ENCODE measurements at places on chromosomes 13 and 19.

DNA sequence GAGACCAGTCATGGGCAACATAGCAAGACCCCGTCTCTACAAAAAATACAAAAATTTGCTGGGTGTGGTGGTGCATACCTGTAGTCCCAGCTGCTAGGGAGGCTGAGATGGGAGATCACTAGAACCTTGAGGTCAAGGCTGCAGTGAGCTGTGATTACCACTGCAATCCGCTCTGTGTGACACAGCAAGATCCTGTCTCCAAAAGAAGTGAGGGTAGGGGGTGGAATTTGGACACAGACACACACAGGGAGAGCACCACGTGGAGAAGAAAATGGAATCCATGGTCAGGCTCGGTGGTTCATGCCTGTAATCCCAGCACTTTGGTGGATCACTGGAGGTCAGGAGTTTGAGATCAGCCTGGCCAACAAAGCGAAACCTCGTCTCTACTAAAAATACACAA, 8.7 kb downstream of the TNFSF9 start:
- DNase-seq, result no peak

DNA sequence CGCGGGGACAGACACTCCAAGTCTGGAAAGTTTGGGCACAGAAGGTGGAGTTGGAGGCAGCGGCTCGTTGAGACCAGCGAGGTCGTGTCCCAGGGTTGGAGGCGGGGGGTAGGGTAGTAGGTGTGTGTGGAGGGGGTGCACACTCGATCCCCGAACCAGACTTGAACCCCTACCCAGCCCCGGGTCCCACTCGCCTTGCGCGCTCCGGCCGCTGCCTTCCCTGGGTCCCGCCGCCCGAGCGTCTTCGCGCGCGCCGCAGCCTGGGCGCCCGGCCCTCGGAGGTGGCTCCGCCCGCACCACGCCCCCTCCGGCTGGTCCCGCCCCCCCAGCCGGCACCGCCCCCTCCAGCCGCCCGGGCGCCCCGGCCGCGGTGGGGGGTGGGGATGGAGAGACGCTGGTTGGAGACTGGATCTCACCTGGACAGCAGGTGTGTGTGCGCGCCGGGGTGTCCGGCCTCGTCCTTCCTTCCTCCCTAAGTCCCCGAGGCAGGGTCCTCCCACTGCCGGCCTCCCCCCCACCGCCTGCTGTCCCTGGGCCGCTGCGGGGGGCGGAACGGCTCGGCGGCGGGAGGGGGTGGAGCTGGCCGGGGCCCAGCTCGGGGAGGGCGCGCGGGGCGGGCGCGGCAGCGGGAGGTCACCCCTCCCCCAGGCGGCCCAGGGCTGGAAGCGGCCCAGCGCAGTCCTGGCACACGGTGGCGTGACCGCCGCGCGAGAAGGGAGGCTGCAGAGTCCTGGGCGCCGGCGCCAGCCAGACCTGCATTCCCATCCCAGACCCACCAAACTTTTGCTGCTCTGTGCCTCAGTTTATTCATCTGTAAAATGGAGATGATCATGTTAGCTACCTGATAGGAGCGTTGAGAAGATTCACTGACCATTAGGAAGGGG, at the start of gene KANK2:
KANK2 (minus strand) TSS at position 255 of the 884 bp plus-strand sequence. CDS start 3,034 bp downstream, outside the sequence.
- peak; percentile 29 for DNase-seq

GRCh38 chr19:30719189-30719998, 347.2 kb downstream of the ZNF536 start:
- DNase-seq, result no peak

GRCh38 chr13:99467764-99468163, 33.5 kb upstream of the TM9SF2 start:
- no peak for DNase-seq

GRCh38 chr19:16013851-16014840, 62.1 kb upstream of the TPM4 start:
- DNase-seq, result no peak

DNA sequence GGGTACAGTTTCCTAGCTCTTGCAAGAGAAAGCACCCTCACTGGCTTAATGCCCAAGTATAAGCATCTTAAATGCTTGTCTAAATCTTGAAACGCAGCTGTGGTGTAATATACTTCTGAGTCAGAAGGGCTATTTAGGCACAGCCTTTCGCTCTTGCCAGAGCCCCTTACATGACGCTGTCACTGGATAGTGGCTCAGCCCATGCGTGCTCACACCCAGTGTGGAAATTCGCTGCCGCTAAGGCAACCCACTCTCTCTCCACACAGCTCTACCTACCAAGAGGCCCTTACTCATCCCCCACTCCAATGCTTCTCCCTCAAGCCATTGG, 24.0 kb downstream of the UQCRFS1 start:
- no peak for DNase-seq

- no peak for DNase-seq
Measured at GRCh38 chr13:30340331-30341250, 33.2 kb upstream of the KATNAL1 start.

DNA sequence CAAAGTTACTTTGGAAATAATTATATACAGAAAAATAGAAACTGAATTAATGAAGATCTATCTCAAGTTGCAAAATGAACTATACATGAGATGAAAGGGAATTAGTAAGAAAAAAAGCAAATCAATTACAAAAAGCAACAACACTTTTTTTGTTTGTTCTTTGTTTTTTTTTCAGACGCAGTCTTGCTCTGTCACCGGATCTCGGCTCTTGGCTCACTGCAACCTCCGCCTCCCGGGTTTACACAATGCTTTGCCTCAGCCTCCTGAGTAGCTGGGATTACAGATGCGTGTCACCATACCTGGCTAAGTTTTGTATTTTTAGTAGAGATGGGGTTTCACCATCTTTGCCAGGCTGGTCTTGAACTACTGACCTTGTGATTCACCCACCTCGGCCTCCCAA, 2.2 kb downstream of the ZNF415 start:
- DNase-seq, result no peak

DNA sequence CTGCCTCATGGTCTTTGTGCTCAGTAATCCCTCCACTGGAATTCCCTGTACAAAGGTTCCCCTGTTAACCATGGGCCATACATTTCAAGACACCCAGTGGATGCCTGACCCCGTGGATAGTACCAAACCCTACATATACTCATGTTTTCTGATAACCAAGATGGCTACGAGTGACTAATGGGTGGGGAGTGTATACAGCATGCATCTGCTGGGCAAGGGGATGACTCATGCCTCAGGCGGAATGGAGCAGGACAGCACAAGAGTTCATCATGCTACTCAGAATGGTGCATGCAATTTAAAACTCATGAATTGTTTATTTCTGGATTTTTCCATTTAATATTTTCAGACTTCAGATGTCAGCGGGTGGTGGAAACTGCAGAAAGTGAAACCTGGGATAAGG, 13.3 kb upstream of the FGF9 start:
- DNase-seq, result no peak

- DNase-seq, result no peak
Measured at GRCh38 chr13:73516731-73517130, 457.9 kb downstream of the KLF5 start.

GRCh38 chr19:55703790-55704215, 28.8 kb downstream of the EPN1 start:
- peak; percentile 27 for DNase-seq

DNA sequence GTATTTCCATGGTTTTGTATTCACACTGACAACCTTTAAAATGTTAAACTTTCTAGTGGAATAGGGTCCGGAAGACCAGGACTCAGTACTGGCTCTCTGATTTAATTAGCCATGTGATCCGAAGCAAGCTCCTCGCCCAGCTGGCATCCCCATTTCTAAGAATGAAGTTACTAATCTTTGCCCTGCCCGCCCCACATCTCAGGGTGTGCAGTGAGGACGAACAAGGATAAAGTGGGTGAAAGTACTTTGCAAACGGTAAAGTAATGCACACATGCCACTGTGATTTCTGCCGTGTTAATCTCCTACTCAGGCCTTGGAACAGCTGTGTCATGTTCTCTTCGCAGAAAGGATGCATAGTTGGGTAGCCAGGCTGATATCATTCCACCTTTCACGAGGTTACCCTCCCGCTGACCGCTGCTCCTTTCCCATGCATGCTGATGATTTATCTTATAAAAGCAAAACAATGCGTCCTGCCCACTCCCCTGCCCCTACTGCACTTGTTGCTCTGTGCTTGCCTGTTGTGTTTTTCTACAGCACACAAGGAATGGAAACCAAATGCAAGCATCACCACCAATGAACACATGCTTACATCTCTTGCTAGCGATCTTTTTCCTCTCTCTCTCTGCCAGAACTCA, 539.0 kb downstream of the EFNB2 start:
- DNase-seq, result no peak

DNA sequence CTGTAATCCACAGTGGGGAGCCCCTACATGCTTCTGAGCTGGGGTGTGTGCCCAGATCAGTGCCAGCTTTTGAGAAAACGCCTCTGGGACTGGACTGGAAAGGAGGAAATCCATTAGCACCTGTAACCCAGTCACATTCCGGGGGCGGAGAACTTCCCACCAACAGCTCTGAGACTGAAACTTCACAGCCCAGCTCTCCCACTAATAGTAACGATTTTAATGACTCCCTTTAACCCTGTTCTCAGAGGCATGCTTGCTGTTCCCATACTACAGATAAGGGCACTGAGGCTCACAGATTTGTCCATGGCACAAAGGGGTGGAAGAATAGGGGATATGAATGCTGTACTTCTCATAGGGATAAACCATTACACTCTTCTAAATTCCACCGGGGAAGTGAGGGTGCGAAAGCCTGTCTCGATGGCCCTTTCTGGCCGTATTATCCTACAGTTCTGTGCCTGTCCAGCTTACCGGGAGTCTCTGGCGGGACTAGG, 851 bp downstream of the FBXO46 start:
- no peak for DNase-seq

DNA sequence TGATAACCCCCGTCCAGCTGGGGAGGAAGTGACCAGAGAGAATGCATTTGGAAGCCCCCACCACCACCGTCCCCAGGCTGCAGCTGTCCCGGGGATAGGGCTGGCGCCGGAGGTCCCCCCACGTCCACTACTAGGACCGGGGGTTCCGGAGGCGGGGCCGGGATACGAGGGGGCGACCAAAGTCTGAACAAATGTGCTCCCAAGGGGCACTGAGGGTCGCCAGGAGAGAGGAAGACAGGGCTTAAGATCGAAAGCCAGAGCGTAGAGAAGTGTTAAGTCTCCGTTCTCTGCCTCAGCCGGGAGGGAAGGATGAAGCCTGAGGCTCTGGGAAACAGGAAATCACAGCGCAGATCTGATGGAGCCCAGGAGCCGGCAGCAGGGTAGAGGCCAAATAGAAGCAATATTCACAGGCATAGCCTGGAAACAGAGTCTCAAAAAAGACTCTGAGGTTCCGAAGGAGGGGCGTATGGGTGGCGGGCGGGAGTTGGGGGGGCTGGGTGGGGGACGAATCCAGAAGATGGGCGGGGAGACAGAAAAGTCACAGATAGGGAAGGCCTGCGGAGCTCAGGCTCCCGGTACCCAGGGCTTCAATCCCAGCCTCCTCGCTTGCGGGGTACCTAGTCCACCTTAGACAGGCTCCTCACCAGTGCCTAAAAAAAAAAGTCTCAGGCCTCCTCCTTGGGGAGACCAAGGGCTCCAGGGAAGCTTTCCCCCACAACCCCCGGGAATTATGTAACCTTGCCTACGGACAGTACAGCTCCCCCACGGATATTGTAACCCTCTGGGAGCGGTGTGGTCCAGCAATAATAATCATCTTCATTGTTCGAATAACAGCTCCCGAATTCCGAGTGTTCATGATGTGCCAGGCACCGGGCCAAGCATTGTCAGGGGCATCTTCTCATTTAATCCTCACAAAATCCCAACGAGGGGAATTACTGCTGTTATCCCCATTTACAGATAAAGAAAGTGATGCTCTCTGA, 1.1 kb upstream of the ERF start:
- DNase-seq, result no peak

DNA sequence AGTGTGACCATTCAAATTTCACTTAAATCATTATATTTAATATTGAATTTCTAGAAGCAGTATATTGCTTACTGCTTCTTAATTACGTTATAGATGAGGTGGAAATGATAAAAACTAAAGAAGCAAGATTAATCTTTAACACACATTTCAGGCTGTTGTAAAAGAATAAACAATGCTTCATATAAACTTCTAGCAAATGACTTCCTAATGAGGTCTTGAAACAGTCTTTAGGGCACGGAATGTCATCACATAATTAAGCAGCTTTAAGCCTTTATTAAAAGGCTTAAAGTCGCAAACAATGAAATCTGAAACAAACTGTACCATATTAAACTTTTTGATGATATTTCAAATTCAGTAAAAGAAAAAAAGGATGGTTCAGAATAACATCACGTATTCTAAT, 1.9 kb downstream of the SLITRK6 start:
- DNase-seq, result no peak

DNA sequence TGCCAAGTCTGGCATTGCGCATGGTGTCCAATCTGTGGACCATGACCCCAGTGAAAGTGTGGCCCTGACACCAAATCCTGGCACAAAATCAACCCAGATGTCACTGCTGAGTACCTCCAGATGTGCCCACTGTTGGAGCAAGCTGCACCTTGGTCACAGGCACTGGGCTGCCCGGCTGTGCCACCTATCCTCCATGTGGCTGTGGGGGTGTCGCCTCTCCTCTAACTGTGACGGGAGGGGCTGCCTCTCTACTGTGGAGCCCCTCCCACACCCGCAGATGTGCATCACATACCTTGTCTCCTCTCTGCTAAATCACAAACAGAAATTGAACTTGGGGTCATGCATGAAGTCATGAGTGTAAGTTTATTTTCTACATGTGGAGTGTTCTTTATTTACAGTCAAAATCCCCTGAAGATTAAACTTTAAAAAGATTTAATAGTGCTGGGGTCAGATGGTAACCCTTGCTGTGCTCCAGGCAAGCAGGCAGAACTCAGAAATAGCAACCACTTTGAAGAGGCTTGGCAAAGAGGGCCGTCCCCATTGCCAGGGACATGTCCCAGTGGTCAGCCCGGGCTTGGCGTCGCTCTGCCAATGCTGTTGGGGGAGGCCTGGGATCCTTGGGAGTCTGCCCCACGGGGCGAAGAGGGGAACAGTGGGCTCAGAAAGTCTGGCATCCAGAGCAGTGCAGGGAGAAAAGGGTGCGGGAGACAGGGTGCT, 46.4 kb upstream of the ZNF536 start:
- no peak for DNase-seq

- DNase-seq, result no peak
Measured at GRCh38 chr19:2721570-2722540, 683 bp upstream of the DIRAS1 start.

GRCh38 chr13:63843766-63844699, 2428.4 kb upstream of the PCDH20 start:
- no peak for DNase-seq

GRCh38 chr13:75986818-75987217, 350.7 kb downstream of the LMO7 start:
- DNase-seq, result no peak

GRCh38 chr13:105395041-105395440, 1140.4 kb downstream of the EFNB2 start:
- no peak for DNase-seq

DNA sequence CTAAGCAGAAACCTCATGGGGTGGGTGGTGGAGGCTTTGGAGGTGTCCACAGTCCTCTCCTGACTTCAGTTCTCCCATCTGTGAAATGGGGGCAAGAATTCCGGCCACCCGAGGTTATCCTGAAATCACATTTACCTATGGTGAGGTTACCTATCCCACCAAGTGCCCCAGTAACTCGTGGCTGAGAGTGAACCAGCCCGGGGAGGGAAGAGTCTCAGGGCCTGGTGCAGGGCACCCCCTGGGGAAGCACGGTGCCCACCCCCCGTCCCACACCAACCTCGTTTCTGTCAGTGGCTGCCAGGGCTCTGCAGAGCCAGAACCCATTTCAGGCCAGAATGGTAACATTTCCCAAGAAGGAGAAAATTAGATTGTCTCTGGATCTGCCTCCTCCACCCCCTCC, 83.7 kb upstream of the VSTM2B start:
- DNase-seq, result no peak

- DNase-seq, result no peak
Measured at GRCh38 chr13:109205315-109205714, 575.9 kb downstream of the MYO16 start.
